CD4-positive, alpha-beta T cell treated with Interferon alpha-2 for 1 hour (primary cell): ENCODE measurements at places on chromosomes 11 and 22.

- DNase-seq, result no peak
These were observed 24.0 kb upstream of the SC5D start for GRCh38 chr11:121268581-121268980.

- DNase-seq, result no peak
These were observed 18.5 kb downstream of the GLB1L3 start for GRCh38 chr11:134294664-134295063.

- DNase-seq, result no peak
These were observed 50.1 kb downstream of the MYO7A start for GRCh38 chr11:77178150-77178549.

DNA sequence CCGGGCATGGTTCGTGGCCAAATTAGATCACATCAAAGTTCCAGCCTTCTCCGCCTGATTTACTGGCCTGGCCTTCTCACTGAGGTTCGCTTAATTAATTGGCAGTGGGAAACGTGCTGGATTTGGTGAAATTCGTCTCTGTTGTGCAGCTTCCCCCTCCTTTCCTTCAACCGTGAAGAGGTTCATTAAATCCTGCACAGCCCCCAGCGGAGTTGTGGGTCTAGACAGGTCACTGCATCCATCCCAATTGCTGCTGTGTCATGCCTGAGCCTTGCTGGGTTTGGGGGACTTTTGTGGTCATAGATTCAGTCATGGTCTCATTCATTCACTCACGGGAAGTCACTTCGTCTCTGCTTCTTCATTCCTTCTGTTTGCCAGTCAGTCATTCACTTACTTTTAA, 90.0 kb downstream of the INSC start:
- no peak for DNase-seq

- no peak for DNase-seq
These were observed 297.9 kb upstream of the C11orf87 start for GRCh38 chr11:109123816-109124787.

- DNase-seq, result no peak
These were observed 95.0 kb downstream of the AASDHPPT start for GRCh38 chr11:106172386-106172991.

DNA sequence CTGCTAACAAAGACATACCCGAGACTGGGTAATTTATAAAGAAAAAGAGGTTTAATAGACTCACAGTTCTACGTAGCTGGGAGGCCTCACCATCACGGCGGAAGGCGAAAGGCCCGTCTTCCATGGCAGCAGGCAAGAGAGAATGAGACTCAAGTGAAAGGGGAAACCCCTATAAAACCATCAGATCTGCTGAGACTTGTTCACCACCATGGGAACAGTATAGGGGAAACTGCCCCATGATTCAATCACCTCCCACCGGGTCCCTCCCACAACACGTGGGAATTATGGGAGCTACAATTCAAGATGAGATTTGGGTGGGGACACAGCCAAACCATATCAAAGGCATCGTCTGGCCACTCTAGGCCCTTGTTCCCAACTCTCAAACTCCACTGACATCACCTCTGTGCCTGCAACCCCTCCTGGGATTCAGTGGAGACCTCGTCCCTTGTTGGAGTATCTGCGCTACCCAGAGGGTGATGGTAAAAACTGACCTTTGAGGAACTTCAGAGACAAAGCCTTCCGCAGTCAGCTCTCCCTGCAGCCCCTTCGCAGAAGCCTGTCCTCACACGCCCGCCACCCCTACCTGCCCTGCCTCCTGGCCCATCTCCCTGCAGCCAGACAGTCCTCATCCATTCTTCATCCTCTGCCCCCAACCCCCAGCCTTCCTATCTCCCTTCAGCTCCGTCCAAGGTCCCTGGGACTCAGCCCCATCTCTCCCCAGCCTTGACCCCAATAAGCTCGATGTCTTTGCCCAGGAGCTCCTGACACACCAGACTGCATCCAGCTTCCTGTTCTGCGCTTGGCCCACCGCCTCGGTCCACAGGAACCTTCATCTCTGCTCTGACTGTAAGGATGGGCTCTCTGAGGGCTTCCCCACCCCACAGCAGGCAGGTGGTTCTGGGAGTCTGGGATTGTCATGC, 15.8 kb downstream of the CCND1 start:
- no peak for DNase-seq

- no peak for DNase-seq
These were observed 103.4 kb upstream of the OLFML1 start for GRCh38 chr11:7381937-7382336.

- no peak for DNase-seq
These were observed 21.1 kb downstream of the MED15 start for GRCh38 chr22:20528405-20528978.

- peak; percentile 51 for DNase-seq
These were observed at the start of the genes MPST and TST for GRCh38 chr22:37019309-37020191. Gene MPST, plus strand, starts transcription at chr22:37019742. Its CDS starts 95 bp downstream, at chr22:37019837. Gene TST, minus strand, starts transcription at chr22:37019447. Its CDS starts 715 bp downstream, at chr22:37018732.

DNA sequence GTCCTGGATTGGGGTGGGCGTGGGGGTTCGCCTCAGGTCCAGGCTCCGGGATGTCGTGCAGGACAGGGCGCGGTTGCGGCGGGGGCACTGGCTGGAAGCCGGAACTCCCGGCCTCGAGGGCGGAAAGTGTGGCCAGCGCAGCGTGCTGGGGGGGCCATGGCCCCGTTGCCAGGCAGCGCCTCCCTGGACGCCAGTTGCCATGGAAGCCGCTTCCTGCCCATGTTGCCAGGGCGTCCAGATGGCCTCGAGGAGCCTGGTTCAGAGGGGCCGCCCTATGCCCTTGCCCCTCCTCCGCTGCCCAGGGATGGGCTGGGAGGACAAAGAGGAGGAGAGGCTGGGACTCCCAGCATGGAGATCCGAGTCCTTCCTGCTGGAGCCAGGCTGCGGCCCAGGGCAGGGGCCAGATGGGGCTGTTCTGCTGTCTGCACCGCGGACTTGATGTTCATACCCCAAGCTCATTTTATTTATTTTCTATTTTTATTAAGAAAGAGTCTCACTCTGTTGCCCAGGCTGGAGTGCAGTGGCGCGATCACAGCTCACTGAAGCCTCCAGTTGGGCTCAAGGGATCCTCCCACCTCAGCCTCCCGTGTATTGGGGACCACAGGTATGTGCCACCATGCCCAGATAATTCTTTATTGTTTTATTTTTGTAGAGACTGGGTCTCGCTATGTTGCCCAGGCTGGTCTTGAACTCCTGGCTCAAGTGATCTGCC, 4.6 kb upstream of the CCDC188 start:
- no peak for DNase-seq

DNA sequence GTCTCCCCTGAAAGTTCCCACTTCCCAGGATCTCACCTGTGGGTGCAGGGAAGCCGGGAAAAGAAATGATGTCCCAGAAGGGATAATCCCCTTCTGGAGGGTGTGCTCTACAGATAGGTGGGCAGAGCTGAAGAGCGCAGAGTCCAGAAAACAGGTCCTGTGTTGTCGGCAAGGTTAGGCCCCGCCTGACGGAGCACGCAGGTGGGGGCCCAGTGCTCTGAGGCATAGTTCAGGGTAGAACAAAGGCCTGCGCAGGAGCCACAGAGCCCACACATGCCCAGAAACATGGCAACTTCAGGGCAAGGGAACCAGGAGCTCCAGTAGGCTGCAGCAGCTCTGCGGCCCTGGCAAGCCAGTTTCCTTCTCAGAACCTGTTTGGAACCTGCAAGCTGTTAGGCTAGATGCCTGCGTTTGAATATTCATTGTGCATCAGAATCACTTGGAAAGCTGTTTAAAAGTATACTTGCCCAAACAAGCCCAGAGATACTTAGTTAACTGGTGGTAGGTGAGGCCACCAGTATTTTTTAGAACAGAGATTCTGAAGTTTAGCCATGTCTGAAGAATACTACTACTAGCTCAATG, 386.6 kb downstream of the BUD13 start:
- DNase-seq, result no peak

DNA sequence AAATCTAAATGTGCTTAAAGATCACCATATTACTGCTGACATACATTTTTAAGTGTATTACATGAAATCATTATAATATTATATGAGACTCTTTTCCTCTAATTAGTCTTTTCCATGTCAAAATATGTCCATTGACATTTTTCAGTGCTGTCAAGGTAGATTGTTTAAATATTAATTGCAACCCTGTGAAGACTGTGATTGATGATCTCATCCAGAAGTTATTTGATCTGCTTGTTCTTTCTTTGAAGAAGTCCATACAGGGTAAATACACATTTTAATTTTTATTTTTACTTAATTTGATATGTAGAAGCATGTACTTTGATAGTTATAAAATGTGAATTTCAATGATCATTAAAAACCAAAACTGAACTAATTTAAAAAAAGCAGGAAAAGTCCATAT, 38.4 kb downstream of the DYNC2H1 start:
- no peak for DNase-seq

DNA sequence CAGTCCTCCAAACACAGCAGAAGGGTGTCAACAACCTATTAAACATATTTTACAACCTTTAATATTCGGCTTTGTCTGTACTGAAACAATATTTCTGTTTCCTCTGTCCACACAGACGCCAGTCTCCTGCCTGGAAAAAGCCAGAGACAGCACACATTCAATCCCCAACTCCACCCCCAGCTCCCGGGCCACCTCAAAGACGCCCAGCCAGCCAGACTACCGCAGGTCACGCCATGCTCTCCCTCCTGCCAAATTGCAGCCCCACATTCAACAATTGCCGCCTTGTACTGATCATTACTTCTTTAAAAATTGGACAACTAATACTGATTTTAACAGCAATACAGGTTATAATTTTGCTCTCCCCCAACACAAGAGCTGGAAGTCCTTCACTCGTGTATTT, 1.2 kb downstream of the SERGEF start:
- no peak for DNase-seq

DNA sequence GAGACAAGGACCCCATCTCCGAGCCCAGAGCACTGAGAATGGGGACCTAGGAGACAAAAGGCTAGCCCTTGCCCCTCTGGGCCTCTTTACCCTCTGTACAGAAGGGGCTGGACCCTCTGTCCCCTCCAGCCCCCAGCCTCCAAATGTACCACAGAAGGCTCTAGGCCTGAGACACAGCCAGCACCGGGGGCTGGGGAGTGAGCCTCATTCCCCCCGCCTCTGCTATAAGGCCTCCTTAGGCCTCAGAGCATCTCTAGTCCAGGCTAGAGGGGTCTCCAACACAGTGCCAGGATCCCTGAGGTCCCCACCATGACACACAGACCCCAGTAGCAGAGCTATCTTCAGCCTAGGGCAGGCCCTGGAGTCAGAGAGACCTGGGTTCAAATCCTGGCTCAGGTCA, 4.8 kb downstream of the SMTN start:
- DNase-seq, result no peak

GRCh38 chr22:20106205-20106848, 9.6 kb upstream of the RANBP1 start:
- DNase-seq, result no peak

DNA sequence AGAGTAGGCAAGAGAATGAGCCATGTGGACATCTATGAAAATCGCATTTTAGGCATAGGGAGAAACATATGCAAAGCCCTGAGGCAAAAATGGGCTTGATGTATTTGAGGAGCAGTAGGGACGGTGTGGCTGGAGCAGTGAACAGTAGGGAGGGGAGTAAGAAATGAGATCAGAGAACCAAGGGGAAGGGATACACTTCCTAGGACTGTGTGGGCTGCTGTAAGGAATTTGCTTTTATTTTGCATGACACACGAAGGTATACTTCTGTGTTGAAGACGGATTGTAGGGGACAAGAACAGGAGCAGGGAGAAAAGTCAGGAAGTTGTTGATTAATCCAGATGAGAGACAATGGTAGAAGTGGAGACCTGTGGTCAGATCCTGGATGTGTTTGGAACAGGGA, 572.1 kb downstream of the JRKL start:
- DNase-seq, result no peak

DNA sequence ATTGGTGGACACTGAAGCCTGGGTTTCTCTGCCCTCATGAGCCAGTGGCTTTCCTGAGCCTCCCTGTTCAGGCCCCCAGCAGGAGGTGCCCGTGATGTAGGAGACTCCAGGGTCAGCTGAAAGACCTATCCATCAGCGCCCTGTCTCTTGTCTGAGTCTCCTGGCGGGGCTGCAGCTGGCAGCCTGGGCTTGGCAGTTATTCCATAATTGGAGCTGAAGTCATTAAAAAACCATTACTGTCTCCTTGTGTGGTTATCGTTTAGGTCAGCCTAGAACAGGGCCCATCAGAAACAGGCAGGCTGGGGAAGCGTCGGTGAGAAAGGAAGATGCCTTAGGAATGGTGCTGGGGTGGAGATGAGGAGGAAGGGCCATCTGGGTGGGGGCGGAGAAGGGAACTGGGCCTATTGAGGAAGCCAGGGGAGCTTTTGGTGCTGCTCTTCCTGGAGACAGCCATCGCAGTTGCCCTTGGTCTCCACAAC, 5.0 kb downstream of the TUB start:
- no peak for DNase-seq

GRCh38 chr11:131052367-131052766, 136.1 kb upstream of the SNX19 start:
- DNase-seq, result no peak

DNA sequence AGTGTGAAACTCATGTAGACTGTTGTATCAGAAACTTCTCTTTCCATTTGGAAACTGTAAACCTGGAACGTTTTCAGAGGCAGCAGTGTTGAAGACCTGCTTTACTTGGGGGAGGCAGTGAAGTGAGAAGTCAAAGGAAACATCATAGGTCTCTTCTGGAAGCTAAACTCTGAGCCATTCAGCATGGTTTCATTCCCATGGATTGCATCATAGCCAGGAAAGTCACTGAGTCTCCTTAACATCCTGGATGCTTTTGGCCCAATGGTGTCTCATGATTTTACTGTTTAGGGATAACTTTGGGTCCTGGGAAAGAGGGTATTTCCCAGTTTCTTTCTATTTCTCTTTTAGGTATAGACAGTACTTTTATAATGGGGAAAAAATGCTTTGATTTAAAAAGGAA, 153.2 kb upstream of the E2F8 start:
- DNase-seq, result no peak

- DNase-seq, result no peak
These were observed 256.4 kb downstream of the NTM start for GRCh38 chr11:131626788-131627187.

DNA sequence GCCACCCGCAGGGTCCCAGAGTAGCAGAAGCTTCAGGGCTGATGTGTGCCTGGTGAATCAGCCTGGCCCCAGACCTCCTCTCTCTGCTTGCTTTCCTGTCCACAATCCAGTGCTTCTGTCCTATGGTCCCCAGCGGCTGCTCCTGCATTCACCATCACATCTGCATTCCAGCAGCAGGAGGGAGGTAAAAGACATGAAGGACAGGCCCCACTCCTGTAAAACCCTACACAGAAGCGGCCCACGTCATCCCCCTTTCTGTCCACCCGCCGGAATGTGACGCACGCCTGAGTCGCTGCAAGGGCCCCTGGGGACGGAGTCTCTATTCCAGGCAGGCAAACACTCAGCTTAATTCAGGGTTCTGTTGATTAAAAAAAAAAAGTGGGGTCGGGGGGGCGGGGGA, 58.3 kb downstream of the CDKN1C start:
- no peak for DNase-seq

- DNase-seq, result no peak
These were observed 47.3 kb upstream of the CYP2D6 start for GRCh38 chr22:42177891-42178336.

GRCh38 chr11:6611963-6612212, 128 bp downstream of the TAF10 start:
- DNase-seq, result no peak

- DNase-seq, result no peak
These were observed 110.0 kb downstream of the KIRREL3 start for GRCh38 chr11:126890561-126890960.

GRCh38 chr11:98559961-98560360, 460.8 kb upstream of the CNTN5 start:
- DNase-seq, result no peak

GRCh38 chr11:120400564-120401364, 64.6 kb downstream of the ARHGEF12 start:
- DNase-seq, result no peak
